GM12864 (cell line): ENCODE measurements at places on chromosomes 2 and 18.

DNA sequence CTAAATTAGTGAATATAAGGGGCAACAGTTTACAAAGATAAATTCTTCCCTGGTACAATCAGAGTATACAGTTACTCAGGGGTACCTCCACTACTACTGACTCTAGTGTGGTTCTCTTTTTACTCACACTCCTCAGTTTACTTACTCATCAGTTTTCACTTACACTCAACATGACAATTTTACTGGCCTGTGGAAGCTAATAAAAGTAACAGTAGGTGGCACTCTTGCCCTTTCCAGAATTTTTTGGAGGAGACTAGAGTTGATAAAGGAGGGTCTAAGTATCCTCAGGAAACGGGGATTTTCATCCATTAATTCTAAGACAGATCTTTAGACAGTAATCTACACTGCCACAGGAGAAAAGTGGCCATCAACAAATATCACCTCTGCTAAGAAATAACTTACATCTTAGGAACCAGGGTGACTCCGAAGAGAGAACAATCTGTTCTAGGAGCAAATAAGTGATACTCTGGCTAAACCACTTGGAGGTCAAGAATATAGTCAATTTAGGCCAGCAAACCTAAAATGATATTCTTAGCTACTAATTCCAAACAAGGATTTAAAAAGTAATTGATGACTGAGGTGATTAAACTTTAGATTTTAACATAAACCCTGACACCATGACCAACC is 61.3 kb downstream of the ATL2 start:
- DNase-seq: peak; percentile 10

GRCh38 chr2:109523121-109523520 is 90.6 kb downstream of the SEPTIN10 start:
- no peak for DNase-seq

- DNase-seq: no peak
Measured at GRCh38 chr2:101779190-101779589, 81.7 kb downstream of the MAP4K4 start.

DNA sequence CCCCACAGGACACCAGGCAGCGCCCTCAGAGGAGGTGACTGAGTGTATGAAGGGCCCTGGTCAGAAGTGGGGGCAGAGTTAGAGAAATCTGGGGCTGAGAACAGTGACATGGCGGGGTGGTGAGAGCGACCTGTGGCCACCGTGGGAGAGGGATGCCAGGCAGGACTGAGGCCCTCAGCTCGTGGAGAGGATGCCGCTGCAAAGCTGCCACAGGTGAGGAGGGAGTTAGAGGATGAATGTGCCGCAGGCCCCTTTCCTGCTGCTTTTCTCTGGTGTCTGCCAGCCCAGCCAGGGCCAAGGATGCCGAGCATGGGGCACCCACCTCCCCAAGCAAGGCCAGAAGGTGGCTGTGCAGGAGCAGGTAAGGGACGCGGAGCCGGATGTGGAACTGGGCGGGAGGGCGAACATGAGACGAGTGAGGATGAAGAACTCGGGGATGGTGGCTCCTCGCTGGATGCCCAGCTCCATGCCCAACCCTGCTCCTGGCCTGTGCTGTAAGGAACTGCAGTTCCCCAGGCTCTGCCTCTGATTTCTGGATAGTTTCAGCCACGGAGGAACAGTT is 269.2 kb upstream of the HDAC4 start:
- no peak for DNase-seq

DNA sequence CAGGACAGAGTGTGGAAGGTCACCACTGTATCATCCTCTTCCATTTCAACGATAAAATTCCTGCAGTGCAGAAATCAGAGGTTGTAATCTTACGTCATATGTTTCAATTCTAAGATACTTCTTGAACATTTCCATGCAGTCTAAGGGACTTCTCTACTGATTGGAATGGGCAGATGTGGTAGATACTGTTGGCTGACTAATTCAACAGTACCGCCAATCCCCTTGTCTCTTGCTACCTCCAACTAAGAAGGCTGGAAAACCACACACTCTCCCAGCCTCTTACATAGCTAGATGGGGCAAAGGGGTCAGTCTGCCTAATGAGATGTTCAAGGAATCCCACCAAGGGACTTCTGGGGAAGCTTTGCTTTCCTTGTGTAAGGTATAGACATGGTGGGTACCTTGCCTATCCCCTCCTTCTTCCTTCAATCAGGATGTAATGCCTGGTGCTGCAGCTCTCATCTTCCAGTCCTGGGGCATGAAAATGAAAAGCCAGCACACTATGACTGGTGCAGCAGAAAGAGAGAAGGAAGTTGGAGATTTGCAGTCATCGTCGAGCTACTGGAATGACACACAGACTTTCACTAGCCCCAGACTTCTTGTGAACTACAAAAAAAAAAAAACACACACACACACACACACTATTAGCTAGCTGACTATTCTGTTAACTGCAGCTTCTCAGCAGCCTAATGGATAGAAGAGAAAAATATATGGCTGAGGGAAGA is 84.1 kb downstream of the ALPK2 start:
- no peak for DNase-seq

GRCh38 chr2:25473758-25474340 is 132.1 kb upstream of the DNMT3A start:
- no peak for DNase-seq

GRCh38 chr2:103346780-103347179 is 584.9 kb downstream of the TMEM182 start:
- DNase-seq: no peak

- no peak for DNase-seq
Measured at GRCh38 chr2:64679673-64680425, 26.1 kb upstream of the SERTAD2 start.

DNA sequence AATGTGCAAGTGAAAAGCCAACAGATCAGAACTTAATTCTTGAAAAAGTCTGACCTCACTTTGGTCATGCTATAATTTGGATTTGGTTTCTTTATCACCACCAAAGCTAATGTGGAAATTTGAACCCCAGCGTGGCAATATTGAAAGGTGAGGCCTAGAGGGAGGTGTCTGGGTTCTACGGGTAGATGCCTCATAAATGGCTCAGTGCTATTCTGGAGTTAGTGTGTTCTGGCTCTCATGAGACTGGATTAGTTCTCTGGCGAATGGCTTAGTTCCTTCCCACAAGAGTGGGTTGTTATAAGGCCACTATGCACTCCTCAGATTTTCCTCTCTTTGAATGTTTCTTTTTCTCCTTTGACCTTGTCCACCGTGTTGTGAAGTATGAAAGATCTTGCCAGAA is 22.3 kb downstream of the ORC4 start:
- no peak for DNase-seq

GRCh38 chr2:85009019-85009618 is 38.2 kb downstream of the KCMF1 start:
- DNase-seq: peak; percentile 35

DNA sequence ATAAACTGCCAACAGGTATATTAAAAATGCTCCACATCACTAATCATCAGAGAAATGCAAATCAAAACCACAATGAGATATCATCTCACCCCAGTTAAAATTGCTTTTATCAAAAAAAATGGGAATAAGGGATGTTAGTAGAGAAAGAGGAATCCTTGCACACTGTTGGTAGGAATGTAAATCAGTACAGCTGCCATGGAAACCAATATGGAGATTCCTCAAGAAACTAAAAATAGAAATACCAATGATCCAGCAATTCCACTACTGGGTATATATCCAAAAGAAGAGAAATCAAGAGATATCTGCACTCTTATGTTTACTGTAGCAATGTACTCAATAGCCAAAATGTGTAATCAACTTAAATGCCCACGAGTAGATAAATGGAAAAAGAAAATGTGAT is 40.6 kb downstream of the ZRANB3 start:
- DNase-seq: no peak

DNA sequence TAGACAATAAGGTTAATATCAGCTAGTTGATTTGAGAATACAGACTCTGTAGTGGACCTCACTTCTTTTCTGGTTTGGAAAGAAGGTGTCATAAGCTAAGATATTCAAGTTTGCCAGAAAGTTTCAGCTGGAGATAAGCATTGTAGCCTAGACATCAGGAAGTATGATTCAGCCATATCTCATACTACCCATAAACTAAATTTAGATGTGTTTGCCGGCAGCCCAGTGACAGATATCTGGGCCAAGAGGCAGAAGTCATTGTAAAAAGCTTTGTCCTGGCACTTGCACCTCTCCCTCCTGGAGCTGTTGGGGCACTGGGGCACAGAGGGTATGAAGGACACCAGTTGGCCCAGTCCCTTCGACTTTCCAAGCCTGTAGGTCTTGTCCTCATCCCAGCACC is 128.0 kb downstream of the EPHA4 start:
- no peak for DNase-seq

- no peak for DNase-seq
Measured at GRCh38 chr2:15938803-15939555, 1.4 kb upstream of the MYCN start.

- no peak for DNase-seq
Measured at GRCh38 chr18:74387383-74387782, 69.7 kb downstream of the DIPK1C start.

DNA sequence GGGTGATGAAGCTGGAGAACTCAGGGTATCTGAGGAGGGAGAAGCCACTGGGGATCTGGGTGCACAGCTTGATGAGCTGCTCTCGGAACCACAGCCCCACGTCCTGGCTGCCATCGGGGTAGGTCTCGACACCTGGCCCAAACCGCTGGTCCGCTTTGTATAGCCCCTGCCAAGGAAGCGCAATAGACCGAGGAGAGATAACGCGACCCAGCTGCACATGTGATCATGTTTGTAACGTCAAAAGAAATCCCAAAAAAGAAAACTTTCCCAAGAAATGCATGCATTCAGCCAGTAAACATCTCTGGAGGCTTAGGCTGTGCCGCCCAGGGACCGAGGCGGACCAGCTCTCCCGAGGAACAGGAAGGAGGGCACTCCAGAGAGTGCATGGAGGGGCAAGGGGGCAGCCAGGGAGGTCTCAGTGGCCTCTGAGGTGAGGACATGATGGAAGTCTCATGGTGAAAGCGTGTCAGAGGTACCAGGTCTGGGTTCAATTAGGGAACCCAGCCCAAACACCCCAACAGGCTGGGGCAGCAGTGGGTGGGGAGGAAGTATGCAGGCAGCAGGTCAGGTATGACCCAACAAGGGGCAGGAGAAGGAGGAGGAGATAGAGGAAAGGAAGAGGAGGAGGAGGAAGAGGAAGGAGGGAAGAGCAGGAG is 28.3 kb downstream of the ANKMY1 start:
- no peak for DNase-seq

- DNase-seq: no peak
Measured at GRCh38 chr2:15560140-15560987, 770 bp downstream of the NBAS start.

- DNase-seq: no peak
Measured at GRCh38 chr2:11726384-11726783, 20.0 kb upstream of the LPIN1 start.

GRCh38 chr2:139293992-139294548 is 513.9 kb upstream of the NXPH2 start:
- DNase-seq: no peak

DNA sequence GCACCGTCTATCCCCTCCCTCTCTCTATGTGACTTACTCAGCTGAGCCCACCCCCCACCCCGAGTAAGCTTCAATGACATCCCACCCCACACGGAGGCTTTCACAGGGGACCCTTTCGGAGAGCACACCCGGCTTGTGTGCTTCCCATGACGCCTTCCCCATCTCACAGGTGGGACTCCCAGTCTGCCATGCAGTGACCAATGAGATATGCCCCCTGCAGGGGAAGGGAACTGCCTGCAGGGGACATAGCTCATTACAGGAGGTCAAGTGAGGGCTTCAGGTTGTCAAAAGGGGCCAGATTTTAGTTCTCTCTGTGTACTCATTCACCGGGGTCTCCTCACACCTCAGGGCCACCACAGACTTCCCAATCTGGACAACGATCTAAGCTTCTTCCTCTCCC is 112.6 kb downstream of the GAREM1 start:
- no peak for DNase-seq

GRCh38 chr2:39487398-39488250 is 50.5 kb upstream of the MAP4K3 start:
- no peak for DNase-seq

DNA sequence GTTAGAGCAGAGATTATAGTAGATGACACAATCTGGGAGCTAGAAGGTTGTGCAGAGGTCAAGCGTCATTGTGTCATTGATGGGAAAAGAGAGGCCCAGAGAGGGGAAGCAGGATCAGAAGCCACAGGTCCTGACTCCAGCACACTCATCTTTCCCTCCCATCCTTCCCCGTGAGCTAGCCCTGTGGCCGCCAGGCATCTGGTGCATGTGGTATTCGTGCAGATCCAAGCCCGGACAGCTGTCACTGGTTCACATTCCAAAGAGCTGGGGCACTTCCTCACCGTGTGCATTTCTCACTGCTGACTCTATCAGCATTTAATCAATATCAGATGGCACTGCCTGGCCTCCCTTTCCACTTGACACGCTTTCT is 94.1 kb upstream of the THOC1 start:
- no peak for DNase-seq

- no peak for DNase-seq
Measured at GRCh38 chr18:2723207-2723606, 67.7 kb downstream of the SMCHD1 start.

DNA sequence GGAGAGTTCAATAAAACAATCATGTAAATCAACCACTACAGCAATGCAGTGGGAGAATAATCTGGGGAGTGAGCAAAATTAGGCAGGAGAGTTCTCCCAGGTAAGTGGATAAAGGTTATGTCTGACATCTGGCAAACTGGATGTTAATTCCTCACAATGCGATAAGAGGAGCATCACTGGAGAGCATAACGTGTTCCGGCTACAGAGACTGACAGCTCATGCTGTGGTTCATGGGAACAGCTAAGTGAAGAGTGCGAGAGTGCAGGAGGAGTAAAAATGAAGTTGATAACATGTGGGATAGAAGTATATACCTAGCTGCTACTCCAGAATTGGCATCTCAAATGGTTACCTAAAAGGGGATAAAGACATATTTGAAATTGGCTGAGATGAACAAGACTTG is 153.2 kb downstream of the LTBP1 start:
- no peak for DNase-seq

DNA sequence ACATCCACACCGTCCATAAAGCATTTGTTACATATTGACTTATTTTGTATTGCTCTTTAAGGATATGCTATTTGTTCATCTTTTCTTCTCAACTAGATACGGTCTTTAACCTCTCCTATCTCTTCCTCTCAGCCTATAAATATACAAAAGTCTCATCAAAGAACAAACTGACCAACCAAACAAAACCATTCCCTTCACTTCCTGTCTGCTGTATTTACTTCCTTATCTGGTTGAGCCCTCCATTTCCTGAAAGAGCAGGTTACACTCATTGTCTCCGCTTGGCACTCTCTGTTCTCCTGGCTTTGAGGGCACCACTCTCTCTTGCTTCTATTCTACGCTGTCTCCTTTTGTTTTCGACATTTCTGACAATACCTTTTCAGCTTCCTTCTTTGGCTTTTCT is 431.9 kb upstream of the TCF4 start:
- no peak for DNase-seq
